ENCODE measurements at places on chromosomes 3 and 15.

GRCh38 chr3:124597273-124597672 lies 133.0 kb upstream of the UMPS start:
- no peak for DNase-seq

GRCh38 chr3:46908294-46908985 lies 30.9 kb downstream of the PTH1R start:
- DNase-seq = no peak

DNA sequence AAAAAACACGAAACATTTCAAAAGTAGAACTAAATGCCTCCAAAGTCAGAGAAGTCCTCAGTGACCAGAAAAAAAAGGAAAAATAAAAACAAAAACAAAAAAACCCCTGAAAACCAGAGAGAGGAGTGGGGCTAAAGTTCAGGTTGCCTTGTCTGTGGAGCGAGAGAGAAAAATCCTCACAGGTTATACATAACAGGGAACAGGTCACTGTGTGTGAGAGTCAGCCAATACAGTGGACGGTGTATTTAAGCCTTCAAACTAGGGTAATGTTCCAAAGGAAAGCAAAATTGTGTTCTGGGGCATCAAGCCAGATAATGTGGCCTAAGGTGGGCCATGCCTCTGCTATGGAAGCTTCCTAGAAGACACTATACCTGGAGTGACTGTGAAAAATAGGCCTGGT lies 216.1 kb upstream of the SUCLG2 start:
- no peak for DNase-seq

GRCh38 chr3:16810593-16811367 lies 74.0 kb upstream of the PLCL2 start:
- no peak for DNase-seq

DNA sequence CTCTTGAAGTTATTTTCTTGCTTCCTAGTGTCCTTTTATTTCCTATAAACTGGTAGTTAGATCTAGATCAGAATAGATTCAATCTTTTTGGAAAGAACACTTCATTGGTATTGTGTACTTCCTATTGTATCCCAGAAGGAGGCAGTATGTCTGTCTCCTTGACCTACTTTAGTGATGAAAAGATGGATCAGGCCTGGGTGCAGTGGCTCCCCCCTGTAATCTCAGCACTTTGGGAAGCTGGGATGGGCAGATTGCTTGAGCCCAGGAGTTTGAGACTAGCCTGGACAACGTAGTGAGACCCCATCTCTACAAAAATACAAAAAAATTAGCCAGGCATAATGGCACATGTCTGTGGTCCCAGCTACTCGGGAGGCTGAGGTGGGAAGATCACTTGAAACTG lies 12.0 kb downstream of the BSN start:
- no peak for DNase-seq

- DNase-seq = no peak
These were observed 361.3 kb downstream of the ULK4 start for GRCh38 chr3:41600616-41601015.

GRCh38 chr3:30343861-30344260 lies 262.5 kb upstream of the TGFBR2 start:
- no peak for DNase-seq

DNA sequence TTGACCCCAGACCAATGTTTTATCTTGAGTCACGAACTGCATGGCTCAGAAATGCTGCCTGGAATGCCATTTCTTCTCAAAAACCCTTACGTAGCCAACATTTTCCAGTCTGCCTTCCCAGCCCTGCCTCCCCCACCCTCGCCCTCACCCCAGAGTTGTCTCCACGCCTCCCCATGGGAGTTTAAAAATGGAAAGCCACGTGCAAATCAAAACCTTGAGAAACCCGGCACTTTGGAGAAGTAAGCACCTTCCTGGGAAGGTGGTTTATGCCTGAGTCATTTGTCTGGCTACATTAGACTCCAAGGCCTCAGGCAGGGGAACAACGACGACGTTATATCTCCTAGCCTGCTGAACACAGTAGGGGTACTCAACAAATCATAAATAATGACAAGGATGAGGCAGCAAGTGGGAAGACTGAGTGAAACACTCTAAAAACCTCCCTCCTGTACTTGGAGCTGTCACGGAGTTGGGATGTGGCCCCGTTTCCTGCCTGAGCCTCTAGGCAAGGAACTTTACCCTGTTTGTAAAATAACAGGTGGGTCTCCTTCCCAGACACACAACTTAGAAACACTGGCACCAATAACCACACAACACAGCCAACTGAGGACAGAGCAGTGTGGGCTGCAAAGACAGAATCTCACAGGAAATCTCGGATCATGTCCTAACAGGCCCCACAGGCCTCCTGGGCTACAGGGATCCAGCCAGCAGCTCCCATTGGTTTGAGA lies 179.1 kb downstream of the NTRK3 start:
- DNase-seq = no peak

GRCh38 chr3:152307829-152308474 lies 39.2 kb downstream of the MBNL1 start:
- DNase-seq = no peak

- DNase-seq = no peak
These were observed 7.4 kb downstream of the RPL14 start for GRCh38 chr3:40464339-40465110.

GRCh38 chr3:89217148-89217685 lies 109.8 kb downstream of the EPHA3 start:
- no peak for DNase-seq

GRCh38 chr3:4722103-4722502 lies 229.0 kb downstream of the ITPR1 start:
- DNase-seq = no peak

GRCh38 chr15:75732809-75733451 lies 20.3 kb upstream of the CSPG4 start:
- peak; percentile 42 for DNase-seq

DNA sequence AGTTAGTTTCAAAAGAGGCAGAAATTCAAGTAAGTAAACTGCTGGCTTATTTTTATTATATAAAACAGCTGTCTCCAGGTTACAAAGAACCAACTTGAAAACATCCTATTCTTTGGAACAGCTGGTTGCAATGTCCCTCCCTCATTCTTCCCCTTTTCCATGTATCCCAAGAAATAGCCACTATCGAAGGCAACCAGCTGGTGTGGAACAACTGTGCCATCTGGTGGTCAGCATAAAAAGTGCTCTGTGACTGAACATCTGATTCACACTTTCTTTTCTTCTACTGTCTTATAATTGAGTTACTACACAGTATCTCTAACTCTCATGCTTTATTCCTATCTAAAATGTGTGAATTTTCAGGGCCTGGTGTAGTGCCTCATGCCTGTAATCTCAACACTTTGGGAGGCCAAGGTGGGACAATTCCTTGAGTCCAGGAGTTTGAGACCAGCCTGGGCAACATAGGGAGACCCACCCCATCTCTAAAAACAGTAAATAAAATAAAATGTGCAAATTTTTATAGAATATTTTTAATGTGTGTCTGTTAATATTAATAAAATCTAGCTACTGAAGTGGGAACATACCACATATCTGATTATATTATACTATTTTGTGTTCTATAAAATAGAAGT lies 9.6 kb downstream of the OSBPL11 start:
- peak; percentile 35 for DNase-seq
